Activated CD4-positive, alpha-beta T cell treated with anti-CD3 and anti-CD28 coated beads for 36 hours (primary cell): ENCODE measurements at places on chromosomes 1 and 21.

GRCh38 chr1:73096841-73097240 is 814.5 kb upstream of the NEGR1 start:
- no peak for DNase-seq

DNA sequence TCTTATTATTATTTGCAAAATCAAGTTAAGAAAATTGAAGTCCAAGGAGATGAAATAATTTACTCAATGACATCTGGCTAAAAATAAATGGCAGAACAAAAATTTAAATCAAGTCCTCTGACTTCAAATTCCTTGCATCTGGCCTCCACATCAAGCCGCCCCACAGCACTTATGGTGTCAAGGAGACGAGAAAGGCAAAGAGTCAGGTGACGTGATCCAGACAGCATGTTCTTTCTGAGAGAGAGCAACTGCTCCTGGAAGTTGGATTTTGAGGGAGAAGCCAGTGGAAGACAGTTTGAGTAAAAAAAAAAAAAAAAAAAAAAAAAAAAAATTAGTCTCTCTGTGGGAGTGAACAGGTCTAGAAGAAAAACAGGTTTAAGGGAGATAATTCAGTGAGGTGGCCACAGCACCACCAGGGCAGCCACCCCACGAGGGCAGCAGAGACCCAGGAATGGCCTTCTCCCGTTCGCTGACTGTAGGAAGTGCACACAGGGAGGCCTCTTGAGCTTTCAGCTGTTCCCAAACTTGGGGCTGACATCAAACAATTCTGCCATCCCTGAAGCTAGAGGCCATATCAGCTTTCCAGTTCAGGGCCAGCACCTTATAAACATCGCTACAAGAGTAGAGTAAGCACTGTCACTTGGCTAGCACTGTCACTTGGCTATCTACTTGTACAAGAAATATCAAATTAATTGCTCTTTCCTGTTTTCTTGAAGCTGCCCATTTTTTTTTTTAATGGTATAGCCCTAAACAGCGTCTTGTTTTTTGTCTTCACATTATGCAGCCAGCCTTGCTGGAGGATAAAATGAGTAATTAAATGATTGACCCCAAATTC is 7.8 kb downstream of the C1orf162 start:
- DNase-seq = peak; percentile 83

DNA sequence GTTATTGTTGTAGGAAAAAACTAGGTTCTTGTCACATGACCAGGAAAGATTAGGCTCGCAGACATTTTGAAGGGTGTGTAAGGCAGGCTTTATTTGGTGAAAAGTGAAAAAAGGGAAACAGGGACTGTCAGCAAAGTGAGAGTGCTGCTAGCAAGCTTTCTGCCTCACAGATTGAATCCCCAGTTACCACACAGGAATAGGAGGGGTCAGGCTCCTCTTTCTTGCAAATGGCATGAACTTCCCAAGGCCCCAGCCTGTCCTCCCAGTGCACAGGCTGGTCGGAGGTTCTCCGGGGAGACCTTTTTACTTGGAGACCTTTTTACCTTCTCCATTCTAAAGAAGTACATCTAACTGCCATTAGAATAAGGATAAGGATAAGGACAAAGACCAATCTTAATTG is 42.1 kb downstream of the SYCP1 start:
- no peak for DNase-seq

- peak; percentile 62 for DNase-seq
Measured at GRCh38 chr1:19762175-19762779, 37.4 kb downstream of the TMCO4 start.

- no peak for DNase-seq
Measured at GRCh38 chr1:228285661-228286504, 78.0 kb downstream of the OBSCN start.

- DNase-seq = no peak
Measured at GRCh38 chr21:35616090-35616489, 444.2 kb downstream of the SETD4 start.

GRCh38 chr1:10835822-10836421 is 39.5 kb upstream of the CASZ1 start:
- peak; percentile 35 for DNase-seq

GRCh38 chr1:64884261-64885040 is 81.9 kb downstream of the JAK1 start:
- no peak for DNase-seq

GRCh38 chr21:33541756-33542639 is at the start of gene GART:
TSS of gene GART (minus strand) at chr21:33542117. CDS start at chr21:33539315, 2,802 bp downstream.
- DNase-seq = peak; percentile 90

- no peak for DNase-seq
Measured at GRCh38 chr1:46399307-46399706, 5.2 kb downstream of the FAAH start.

GRCh38 chr1:230026572-230026971 is 40.5 kb upstream of the GALNT2 start:
- no peak for DNase-seq

GRCh38 chr21:42440187-42440792 is 36.6 kb downstream of the UBASH3A start:
- peak; percentile 67 for DNase-seq

DNA sequence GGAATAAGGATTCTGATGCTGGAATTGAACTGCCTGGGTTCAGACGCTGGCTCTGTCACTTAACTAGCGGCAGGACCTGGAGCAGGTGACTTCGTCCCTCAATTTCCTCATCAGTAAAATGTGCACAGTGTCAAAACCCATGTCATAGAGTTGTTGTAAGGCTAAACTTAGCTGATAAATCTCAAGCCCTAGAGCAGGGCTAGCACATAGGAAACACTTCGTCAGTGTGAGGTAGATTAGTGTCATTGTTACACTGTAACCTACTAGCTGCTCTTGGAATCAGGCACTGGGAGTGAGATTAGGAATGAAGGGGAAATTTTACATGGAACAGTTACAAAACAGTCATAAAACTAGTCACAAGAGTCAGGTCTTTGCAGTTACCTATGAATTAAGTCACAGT is 56.1 kb upstream of the ANGPTL1 start:
- no peak for DNase-seq

DNA sequence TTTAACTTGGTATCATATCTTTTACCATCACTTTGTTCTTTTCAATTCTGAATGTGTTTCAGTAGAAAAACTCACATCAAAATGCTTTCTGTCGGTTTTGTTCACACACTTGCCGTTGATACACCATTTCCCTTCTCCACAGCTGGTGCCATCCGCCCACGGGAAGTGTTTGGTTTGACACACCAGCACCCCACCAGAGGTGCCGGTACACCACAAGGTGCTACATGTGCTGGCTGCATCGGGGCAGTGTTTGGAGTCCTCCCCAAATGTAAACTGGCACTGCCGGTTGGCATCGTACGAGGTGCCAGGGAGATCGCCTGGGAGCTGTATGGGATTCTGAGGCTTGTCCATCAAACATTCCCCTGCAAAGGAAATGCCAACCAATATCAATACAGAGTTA is 5.0 kb downstream of the ADAMTS1 start:
- DNase-seq = peak; percentile 60

- no peak for DNase-seq
Measured at GRCh38 chr1:229268505-229268904, 2.4 kb upstream of the RAB4A start.

DNA sequence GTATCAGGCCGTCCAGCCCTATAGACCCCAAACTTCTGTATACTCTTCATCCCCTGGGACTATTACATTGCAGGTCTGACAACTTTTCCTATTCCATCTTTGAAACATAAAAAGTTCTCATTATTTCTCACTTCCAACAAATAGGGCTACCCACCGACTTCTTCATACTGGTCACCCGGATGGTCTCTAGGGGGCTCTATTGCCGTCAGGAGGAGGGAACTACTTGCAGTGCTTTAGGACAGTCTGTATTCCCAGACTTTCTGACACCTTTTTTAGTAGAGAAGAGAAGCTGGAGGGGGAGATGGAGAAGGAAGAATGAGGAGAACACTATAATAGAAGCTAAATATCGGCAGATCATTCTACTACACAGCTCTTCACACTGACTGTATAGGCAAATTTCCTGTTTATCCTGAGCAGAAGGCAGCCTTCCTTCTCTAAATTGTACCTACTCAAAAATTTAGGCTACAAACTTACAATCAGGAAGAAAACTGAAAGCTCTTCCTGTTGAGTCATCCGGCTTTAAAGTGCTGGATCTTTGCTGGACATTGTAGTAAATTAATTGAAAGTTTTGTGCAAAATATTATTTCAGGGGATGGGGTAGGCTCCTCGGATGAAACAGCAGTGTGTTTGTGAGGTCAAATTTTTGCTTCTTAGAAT is 54.6 kb downstream of the CDC7 start:
- DNase-seq = no peak
